ENCODE measurements at places on chromosomes 5 and 9.

- no peak for DNase-seq
These were observed 240.2 kb upstream of the ZNF608 start for GRCh38 chr5:124986667-124987066.

DNA sequence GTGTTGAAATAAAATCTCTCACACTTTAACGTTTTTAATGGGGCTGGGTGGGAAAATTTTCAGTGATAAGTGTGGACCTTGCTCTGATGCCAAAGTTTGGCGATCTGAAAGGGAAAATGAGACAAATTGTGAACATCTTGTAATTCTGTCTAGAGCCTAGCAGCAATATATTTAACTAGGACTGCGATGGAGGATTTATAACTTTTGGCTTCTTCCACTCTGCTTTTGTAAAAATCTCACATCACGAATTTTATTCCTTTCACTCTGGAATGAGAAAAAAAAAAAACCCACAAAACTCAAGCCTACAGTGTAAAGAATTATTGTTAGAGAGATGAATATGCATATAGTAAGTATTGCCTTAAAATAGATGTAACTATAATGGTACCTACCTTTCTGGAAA, 19.9 kb downstream of the CCNH start:
- no peak for DNase-seq

DNA sequence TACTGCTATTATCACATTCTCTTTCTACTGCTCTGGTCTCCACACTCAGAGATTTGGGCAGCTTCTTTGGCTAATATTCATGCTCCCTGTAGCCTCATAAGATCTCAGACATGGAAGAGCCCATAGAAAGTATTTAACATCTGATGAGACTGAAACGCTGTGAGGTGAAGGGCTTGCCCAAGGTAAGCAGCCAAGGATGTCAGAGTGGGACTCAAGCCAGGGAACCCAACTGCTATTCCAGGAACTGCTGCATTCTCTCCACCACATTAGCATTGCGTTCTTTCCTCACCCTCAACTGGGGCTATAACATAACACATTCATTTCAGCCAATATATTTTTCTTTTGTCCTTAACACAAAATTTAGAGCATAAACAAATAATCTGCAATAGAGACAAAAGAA, 3.8 kb downstream of the ADRB2 start:
- DNase-seq = no peak

DNA sequence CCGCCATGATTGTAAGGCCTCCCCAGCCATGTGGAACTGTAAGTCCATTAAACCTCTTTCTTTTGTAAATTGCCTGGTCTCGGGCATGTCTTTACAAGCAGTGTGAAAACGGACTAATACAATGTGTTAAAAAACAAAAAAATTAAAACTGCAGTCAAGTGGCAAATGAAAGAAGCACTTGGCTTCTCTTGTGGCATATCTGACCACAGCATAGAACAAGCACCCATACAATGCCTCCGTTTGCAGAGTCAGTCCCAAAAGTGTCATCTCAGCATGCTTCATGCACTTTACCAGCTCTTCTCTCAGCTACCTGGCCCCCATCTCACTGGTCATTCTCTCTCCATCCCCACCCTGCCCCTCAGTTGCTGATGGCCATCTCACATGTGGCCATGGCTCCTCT, 51.1 kb upstream of the DAPK1 start:
- DNase-seq = no peak

GRCh38 chr5:158529454-158529853, 570.3 kb downstream of the EBF1 start:
- no peak for DNase-seq

DNA sequence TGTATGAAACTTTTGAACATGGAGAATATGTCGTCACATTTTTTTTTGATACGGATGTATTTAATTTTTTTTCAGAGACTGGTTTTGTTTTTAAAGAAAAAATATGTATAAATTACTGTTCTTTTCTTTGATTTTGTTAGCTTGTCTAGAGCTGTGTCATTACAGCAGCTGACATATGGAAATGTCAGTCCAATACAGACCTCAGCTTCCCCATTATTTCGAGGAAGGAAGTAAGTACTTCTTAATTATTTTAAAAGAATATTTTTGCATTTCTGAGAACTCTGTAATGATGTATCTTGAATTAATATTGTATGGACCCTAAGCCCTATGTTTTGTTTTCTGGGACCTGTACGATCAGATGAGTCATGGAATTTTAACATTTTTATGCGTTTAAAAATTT, 7.6 kb downstream of the TENT2 start:
- no peak for DNase-seq

DNA sequence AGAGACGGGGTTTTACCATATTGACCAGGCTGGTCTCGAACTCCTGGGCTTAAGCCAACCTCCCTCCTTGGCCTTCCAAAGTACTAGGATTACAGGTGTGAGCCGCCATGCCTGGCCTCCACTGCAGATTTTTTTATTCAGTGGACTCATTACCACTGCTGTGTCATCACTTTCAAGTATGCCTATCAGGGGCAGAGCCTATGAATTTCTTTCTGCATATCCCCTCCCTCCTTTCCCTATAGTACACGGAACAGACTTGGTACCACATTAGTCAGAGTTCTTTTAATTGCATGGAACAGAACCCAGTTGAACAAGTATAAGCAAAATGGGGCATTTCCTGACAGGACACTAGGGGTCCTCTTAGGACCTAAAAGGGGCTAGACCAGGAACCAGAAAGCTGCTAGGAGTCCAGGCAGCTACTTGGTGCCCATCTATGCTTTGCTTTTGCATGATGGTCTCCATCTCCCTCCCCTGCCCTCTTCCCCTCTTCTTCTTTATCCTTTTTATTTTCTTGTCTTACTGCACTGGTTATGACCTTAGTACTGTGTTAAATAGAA, 5.8 kb downstream of the BSPRY start:
- no peak for DNase-seq

DNA sequence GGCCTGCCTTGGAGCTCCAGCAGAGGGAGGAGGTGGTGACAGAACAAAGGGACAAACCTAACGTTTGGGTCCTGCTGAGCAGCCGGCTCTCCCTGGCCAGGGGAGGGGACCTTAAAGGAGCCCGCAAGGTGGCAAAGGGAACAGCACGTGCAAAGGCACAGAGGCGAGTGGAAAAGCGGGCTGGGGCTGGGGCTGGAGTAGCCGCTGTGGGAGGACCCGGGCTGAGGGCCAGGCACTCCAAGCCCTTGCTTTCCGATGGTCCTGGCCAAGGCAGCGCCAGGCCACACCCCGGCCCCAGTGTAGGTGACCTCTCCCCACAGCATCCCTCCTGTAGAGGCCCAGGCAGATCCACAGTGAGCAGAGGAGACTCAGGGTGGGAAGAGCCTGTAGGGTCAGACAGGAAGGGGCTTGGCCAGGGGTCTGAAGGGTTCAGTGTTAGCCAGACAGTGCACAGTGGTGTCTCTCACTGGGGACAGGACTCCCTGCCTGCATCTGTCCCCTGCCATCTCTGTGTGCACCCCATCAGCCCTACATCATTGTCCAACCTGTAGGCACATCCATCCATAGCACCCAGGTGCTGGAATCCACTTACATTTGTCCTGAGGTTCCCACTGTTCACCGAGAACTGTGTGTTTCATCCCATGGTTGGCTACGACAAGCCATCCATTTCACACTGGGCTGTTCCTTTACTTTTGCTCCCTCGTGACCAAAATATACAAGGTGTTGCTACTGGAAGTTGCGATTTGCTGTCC, 77.0 kb downstream of the NEK6 start:
- DNase-seq = no peak

DNA sequence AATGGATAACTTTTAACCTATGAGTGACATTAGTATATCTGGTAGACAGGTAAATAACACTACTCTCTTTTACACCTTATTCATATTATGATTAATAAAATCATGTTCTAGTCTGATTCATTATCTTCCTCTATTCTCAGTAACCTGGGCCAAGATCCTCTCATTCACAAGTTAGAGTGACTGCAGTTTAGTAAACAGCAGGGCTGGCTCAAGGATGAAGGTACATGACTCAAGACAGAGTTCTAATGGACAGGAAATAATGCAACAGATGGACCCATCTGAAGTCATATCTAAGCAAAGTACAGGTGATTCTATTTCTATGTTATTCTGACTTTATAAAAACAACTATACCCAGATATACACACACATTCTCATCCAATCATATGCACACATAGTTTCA, 582.5 kb upstream of the CDH18 start:
- DNase-seq = no peak

DNA sequence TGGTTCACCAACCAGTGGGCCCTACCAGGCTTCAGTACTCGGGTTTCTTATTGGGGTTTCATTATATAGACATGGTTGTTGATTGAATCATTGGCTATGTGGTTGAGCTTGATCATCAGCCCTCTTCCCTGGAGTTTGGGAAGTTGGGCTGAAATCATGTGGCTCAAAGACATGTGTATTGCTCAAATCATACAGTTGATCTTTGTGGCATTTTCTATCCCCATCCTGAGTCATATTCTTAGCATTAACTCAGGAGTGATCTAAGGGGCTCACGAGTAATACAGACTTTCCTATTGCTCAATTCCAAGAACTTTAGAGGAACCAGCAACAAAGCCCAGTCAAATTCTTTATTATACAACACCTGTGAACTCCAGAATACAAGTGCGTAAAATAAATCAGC, 66.2 kb downstream of the SMC5 start:
- DNase-seq = no peak

DNA sequence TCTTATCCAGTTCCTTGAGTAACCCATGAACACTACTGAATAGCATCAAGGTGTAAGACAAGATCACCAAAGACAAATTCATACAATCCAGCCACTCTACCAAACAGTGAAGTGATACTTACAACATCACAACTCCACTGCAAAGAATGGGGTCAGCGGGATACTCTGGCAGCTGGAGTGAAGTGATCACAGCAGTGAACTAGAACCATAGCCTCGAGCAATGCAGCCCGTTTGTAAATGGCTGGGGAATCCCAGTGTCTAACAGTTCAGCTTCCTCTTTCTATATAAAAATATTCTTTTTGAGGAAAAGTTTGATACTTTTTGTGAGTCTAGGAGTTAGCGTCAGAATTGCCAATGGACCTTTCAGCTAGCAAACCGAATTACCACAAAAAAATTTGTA, 515.2 kb downstream of the ZNF608 start:
- no peak for DNase-seq

DNA sequence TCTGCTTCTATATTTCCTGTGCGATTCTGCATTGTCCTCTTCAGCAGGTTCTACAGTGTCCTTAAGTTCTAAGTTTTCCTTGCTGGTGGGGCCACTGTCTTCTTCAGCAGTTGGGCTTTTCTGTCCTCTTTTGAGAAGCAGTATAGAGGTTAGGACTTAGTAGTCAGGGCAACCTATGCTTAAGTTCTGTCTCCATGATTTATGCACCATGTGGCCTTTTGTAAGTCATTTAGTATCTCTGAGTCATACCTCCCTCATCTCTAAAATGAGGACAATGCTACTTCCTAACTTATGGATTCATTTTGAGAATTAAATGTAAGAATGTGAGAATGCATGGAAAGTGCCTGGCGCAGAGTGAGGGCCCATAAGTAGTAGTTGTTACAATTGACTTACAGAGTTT, 46.8 kb downstream of the GRIN3A start:
- no peak for DNase-seq

- DNase-seq = no peak
These were observed 1.4 kb downstream of the DAB2 start for GRCh38 chr5:39423331-39423751.

DNA sequence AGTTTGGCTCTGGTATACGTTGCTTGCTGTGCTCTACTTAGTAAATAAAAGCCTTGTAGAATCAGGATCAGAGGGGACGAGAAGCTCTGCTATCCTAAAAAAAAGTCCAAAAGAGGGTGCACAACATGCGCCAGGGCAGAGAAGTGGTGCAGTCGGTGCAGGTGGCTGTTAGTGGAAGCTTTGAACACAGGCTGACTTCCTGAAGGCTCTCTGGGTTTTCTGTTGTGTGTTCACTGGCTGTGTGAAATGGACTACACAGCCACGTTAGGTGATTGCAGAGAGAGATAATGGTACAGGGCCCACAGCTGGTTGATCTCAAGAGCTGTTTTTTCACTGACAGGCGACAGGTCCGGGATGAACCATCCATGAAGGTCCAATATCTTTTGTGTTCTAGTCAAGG, 167.4 kb downstream of the TMEM167A start:
- no peak for DNase-seq

- DNase-seq = no peak
These were observed 34.5 kb upstream of the LIFR start for GRCh38 chr5:38590838-38591522.

GRCh38 chr5:1067141-1068121, 44.4 kb downstream of the SLC12A7 start:
- DNase-seq = no peak

- no peak for DNase-seq
These were observed 4.7 kb downstream of the NTNG2 start for GRCh38 chr9:132166599-132166998.

GRCh38 chr9:591292-591691, 250.2 kb upstream of the DMRT1 start:
- no peak for DNase-seq

DNA sequence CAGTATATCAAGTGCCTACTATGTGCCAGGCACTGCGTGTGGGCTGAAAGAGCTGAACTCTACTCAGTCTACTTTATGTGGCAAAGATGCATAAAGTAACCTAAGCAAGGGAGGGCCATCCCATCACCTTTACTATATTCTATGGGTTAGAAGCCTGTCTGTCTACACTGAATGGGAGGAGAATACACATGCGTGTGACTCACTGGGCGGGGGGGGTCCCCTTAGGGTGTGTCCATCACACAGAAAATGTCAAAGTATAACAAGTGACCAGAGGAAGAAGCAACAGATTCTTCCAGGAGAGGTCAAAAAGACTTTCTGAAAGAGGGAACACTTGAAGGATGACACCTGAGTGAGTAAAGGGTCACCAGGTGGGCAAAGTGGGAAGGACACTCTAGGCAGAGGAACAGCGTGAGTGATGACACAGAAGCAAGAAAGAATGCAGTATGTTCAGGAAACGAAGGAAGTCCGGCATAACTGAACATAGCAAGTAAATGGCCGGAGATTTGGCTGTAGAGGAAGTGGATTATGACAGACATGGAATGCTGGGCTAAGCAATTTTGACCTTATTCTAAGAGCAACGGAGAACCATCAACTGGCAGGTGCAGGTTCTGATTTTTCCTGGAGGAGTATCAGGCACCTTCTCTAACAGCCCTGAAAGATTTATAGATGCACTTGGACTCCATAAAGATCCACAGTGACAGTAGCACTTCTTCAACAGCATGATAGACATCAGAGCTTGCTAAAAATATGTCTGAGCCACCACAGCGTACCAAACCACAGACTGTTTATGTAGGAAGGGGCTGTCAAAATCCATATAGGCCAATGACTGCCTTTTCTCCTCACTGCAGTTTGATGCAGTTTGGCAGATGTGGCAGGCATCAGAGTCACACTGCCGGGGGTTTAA, 8.0 kb upstream of the WHRN start:
- no peak for DNase-seq

GRCh38 chr9:19879062-19879461, 90.2 kb upstream of the SLC24A2 start:
- DNase-seq = no peak

DNA sequence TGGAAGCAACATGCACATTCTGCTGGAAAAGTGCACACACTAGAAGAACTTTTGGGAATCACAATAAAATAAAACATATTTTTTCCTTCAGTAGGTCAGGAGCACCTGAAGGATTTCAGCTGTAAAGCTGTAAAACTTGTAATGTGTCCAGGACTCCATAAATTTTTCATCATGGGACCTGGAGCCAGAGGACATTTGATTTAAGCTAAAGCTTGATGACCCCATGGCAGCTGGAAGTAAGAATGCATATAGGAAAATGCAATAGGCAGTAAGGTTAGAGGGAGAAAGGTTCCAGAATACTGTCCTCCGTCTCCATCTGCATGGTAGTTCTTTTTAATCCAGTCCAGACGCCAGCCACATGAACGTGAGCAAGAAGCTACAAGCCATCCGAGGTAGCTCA, 166.0 kb downstream of the ADAMTSL1 start:
- DNase-seq = peak; percentile 24
